ENCODE measurements at places on chromosomes 2 and 18. TPM values are rescaled to one million over a fixed set of nuclear protein-coding genes. Genes with fewer than 3 reads are reported as not detected.

Gene M1AP
- total RNA-seq: not detected

Gene IL1R1
- 25.3 TPM for total RNA-seq

Gene ZBTB7C
- 0.05 TPM for total RNA-seq

Gene SERPINB10
- not detected for total RNA-seq

Gene SGPP2
- 0.33 TPM for total RNA-seq

Gene PDE11A
- total RNA-seq: 0.61 TPM

Gene HAAO
- not detected for total RNA-seq

Gene CENPA
- 47.2 TPM for total RNA-seq

Gene ANO7
- total RNA-seq: 1.7 TPM

Gene SMAD2
- total RNA-seq: 67.6 TPM

Gene DNAJC5G
- not detected for total RNA-seq

Measured in A549 treated with RU486 at 1 μM for 4 hours (cell line).